NCI-H446 treated with DMSO at 0.1 percent for 48 hours (cell line): ENCODE measurements at places on chromosomes 6 and 20.
A peak's percentile ranks its signal among the peaks of the same experiment; 100 is the strongest.

DNA sequence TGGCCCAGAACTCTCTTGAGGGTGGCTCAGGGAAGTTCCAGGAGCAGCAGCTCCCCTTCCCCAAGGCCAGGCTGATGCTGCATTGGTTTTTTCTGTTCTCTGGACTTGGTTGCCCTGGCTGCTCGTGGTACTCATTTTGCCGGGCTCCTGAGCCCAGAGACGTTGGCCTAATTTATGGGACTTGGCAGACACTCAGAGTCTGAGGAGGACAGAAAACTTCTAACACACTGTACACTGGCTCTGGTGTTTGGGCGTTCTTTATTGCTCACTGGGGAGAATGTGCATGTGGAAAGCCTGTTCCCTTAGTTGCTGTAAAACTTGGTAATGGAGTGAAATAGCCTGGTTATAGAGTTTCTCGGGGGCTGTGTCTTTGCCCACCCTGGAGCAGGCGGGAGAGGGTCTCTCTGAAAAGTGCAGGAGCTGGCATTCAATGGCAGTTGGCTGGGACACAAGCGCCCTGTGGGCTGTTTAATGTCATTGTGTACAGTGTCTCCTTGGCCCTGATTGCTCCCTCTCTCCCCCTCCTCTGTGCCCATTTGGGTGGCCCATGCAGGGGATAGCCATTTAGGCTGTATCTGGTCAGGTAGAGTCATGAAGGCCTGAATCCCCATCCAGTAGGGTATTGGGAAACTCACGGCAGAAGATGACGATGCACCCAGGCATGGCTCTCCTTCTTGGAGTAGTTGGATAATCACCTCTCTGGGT, 109.3 kb downstream of the CDC5L start:
- no peak for DNase-seq

GRCh38 chr6:16438718-16439591, 200.6 kb downstream of the GMPR start:
- DNase-seq = no peak

DNA sequence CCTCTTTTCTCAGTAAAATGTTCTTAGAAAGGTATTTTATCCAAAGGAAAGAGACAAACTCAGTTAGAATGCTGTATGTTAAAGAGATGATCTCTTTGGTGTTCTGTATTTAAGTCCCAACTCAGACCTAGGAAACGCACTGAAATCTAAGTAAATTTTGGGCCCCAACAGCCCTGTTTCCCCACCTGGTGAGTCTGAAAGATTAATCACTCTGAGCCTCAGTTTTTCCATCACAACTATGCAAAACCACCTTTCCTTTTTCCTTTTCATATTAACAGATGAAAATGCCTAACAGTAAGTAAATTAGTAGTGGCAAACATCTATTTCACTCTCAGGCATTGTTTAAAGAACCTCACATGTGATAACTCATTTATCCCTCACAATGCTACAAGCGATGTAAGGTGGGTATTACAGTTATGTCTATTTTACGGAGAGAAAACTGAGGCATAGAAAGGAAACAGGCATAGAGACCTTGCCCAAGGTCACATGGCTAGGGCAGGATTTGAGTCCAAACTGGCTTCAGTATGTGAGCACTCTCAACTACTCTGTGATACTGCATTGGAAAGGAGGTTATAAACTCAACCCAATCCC, 36.0 kb upstream of the FAM83C start:
- no peak for DNase-seq

DNA sequence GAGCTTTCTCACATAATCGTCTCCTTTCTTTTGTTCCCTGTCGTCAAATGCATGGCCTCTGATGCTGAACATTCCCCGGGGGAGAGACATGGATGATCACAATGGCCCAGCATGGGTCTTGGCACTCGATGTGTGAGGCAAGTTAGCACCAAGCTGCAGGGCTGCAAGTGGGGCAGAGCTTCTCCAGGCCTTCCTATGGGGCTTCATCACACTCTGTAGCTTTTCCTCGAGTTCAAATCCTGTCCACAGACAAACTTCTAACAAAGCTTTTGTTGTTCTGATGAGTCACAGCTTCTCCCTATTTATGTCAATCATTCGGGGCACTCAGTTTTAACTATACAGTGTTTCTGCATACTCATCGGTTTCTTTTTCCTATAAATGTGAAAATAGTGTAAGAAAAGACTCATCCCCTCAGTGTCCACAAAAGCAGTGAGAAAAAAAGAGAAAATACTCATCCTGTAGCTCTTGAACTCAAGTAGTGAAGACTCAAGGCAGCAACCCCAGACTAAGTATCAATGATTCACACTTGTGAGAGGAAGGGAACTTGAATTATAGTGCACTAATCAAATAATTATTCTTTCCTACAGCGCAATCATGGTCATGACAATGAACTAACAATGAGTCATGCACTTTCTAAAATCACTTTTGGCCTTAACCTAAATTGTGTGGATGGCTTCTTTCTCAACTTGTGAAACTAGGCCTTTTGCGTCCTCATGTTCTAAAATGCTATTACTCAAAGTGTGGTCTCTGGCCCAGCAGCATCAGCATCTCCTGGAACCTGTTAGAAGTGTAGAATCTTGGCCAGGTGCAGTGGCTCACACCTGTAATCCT, 68.4 kb upstream of the NOX3 start:
- DNase-seq = no peak

DNA sequence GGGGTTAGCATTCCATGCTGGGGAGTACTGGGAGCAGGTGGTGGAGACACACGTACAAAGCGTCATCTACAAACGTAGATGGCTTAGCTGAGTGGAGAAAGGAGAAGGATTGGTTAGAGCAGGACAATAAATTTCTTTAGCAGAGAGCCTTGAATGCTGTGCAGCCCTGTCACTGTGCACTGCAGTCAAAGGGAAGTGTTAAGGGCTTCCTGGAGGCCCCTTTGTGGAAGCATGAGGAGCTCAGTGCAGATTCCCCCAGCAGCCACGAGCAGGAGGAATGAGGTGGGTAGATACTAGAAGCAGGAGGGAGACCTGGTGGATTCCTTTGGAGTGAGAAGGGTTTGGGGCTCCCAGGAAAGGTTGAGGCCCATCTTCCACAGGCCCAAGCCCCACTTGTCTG, 6.1 kb upstream of the TREML4 start:
- DNase-seq = no peak

GRCh38 chr6:63649269-63649668, 13.7 kb downstream of the PHF3 start:
- no peak for DNase-seq

GRCh38 chr20:10710991-10711775, 37.4 kb upstream of the JAG1 start:
- DNase-seq = no peak

DNA sequence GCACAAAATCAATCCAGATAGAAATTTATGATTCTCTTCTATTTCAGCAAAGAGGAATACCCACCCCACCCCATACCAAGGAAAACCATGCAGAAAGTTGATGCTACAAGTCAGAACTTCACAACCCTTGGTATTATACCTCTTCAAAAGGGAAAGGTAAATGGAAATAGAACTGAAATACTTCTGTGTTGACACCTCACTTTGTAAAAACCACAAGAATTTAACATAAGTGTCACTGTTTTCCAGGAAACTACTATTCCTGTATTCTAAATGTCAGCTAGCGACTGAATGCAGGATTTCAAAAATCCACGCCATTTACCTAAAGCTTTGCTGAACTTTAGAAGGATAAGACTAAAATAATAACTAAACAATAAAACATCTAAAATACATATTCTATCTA, 3.6 kb downstream of the CPNE1 start:
- no peak for DNase-seq

DNA sequence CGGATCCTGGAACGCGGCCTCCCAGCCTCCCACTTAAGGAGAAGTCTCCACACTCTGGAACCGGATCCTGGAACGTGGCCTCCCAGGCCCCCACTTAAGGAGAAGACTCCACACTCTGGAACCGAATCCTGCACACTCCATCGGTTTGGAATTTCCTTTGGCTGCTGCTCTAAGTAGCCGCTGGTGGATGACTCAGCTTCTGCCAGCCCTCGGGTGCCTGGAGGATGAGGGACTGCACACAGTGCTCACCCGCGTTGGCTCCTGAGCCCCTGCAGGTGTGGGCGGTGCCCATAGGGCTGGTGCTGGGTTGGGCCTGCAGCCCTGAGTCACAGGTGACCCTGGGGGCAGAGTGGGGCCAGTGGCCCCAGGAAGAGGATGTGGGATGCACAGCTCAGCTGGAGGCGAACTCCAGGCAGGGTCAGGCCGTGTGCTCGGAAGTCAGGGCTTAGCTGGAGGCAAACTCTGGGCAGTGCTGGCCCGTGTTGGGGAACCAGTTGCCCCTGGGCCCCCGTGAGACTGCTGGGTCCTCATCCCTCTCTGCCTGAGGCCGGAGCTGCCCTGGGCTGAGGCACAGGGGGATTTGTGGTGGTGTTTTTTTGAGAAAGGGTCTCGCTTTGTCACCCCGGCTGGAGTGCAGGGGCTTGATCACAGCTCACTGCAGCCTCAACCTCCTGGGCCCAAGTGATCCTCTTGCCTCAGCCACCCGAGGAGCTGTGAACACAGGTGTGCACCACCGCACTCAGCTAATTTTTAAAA, 13.9 kb upstream of the TNFRSF6B start:
- DNase-seq = peak; percentile 25

GRCh38 chr20:53582574-53583351, 10.9 kb downstream of the ZNF217 start:
- no peak for DNase-seq

- DNase-seq = no peak
Observed at GRCh38 chr6:158502263-158502950, 57.5 kb upstream of the TMEM181 start.

DNA sequence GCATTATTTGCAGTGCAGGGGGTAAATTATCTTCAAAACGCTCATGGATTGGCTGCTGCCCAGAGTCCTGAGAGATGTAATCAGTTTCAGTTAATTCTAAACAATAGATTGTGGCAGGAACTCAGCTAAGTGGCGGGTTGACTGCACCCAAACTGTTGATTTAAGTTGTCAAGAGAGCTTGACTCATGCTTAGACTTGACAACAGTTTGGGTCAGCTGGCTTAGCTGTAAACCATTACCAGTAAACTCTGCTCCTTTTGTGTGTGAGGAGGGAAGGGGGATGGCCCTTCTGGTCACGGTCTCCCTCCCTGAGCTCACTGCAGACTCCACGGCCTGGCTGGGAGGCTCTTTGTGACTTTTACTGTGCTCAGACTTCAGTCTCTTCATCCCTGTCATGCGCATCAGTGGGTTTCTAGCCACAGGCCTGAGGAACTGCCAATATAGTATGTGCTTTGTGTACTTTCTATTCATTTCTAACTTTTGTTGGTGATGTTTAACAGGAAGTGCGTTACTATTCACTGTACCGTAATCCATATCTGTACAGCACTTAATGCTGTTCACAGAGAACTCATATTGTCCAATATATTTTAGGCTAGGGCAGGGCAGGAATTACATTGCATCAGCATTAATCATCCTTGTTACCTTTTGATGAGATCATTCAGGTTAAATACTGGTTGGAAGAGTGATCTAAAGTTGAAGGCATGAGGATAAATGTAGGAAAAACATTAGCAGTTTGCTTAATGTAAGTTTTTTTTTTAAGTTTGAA, 488.3 kb downstream of the CDKAL1 start:
- DNase-seq = peak; percentile 14

DNA sequence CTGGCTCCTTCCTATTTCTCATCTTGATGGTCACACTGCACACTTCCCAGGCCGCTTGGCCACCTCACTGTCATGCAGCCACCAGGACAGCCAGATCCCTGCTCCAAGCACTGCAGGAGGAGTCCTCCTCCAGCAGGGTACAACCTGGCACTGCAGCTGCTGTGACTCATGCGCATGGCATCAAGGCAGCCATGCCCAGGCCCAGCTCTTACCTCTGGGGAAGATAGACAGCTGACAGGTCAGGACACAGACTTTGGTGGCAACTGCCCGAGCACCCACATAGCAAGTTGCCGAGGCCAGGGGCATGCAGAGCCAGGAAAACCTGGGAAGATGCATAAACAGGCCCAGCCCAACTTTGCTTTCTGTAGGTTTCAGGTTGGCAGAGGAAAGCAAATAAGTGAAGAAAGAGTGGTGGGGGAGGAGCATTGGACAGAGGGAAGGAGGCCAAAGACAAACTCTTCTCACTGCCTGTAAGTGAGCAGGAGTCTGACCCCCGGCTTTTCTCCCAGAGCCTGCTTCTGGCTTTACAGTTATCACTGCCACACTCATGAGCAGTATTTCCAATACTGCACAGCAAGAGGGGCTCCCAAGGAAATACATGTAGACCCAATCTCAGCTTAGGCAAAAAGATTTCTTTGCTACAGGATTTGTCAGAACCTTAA, 38.8 kb downstream of the SLC22A3 start:
- no peak for DNase-seq

DNA sequence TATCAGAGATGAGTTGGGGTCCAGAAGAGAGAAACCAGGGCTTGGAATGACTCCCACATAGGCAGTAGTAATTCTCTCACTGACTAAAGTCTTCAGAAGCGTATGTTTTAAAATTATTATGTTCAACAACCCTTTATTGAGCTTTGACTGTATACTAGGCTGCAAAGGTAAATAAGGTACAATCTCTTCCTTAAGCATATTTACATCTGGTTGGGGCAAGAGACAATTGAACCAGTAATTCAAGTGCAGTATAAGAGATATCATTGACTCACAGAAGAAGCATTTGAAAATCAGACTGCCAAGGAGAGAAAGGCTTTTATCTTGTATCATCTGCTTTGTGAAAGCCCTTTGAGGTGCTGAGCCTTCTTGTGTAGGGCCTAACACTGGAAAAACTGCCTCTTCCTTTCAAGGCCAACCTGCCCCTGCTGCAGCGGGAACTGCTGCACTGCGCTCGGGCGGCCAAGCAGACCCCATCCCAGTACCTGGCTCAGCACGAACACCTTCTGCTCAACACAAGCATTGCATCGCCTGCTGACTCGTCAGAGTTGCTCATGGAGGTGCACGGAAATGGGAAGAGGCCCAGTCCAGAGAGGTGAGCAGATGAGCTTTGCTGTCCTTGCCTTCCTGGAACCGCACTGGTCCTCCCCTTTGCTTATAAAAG, 39.3 kb upstream of the C20orf144 start:
- DNase-seq = no peak

- DNase-seq = no peak
Observed at GRCh38 chr6:1052262-1052661, 259.6 kb upstream of the FOXQ1 start.

- DNase-seq = no peak
Observed at GRCh38 chr6:3334555-3334954, 75.8 kb downstream of the PSMG4 start.

DNA sequence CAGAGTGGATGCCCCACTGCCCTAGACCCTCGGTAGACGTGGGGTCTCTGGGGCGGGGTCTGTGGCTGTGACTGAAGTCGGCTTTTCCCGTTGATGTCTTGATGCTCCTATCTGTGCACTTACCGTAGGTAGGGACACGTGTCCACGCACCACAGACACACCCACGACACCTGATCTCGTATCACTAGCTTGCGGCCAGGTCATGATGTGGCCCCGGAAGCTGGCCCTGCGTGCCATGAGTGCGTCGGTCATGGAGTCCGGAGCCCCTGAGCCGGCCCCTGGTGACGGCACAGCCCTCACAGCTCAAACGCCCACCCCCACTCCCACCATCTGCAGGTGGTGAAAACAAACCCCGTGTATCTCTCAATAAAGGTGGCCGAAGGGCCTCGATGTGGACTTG, 33.9 kb upstream of the MRGBP start:
- DNase-seq = no peak

GRCh38 chr6:10140136-10140535, 274.7 kb downstream of the TFAP2A start:
- no peak for DNase-seq

- no peak for DNase-seq
Observed at GRCh38 chr6:75144386-75144785, 61.5 kb downstream of the COL12A1 start.
